ENCODE measurements at places on chromosomes 11 and 22.

GRCh38 chr11:45879803-45880686 lies 5.4 kb upstream of the MAPK8IP1 start:
- DNase-seq, result no peak

DNA sequence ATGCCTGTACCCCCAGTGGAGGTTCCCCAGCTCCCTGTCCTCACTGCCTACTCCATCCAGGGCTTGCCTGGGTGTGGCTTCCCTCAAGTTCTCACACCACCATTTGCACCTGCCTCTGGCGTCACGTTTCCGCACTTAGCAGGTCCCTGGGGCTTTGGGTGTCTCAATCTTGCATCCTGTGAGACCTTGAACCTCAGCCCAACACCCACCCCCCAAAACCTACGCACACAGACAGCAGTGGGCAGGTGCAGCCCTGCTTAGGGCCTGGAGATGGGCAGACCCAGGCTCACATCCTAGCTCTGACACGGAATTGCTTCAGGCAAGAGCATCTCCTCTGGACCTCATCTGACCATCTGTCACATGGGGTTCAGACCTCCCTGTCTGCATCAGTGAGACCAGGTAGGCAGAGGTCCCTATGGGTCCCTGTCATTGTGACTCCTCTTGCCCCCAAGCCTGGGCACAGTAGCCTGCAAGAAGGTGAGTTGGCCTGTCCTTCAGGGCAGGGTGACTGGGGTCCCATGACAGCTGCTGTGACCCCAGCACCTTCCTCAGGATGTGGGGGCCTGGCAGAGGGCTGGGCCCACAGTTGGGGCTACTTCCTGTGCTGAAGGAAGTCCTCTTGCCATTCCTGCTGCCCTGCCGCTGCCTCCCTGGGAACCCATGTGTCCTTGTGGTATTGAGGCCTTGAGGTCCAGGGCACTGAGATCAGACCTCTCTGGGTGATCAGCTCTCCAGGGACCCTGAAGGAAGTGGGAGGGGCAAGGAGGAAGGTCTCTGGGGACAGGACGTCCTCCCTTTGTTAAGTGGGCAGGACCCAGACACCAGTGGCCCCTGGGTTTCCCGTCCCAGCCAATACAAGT lies 2.0 kb downstream of the SIPA1 start:
- no peak for DNase-seq

DNA sequence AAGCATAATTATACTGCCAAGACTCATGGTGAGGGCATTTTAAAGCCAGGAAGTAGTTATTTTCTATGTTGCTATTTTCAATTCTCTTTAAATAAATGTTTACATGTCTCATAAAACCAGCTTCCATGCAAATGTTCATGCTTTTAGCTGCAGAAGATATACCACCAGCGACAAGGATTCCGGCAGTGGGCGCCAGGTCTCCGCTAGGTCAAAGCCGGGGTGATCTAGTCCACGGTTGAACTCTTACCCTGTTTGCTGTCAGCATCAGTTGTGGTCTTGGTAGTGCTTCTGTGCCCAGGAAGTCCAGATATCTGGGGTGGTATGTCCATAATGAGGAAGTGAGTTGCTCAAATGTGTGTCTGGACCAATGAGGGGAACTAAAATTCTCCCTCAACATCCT lies 265.7 kb downstream of the BRD1 start:
- DNase-seq, result no peak

GRCh38 chr22:46043339-46043738 lies 66.4 kb upstream of the WNT7B start:
- DNase-seq, result no peak

GRCh38 chr11:100734743-100735527 lies 47.8 kb downstream of the ARHGAP42 start:
- DNase-seq, result no peak

GRCh38 chr11:126701520-126701897 lies 299.1 kb downstream of the KIRREL3 start:
- no peak for DNase-seq

- DNase-seq, result no peak
Observed at GRCh38 chr11:9498457-9499078, 37.8 kb downstream of the ZNF143 start.

DNA sequence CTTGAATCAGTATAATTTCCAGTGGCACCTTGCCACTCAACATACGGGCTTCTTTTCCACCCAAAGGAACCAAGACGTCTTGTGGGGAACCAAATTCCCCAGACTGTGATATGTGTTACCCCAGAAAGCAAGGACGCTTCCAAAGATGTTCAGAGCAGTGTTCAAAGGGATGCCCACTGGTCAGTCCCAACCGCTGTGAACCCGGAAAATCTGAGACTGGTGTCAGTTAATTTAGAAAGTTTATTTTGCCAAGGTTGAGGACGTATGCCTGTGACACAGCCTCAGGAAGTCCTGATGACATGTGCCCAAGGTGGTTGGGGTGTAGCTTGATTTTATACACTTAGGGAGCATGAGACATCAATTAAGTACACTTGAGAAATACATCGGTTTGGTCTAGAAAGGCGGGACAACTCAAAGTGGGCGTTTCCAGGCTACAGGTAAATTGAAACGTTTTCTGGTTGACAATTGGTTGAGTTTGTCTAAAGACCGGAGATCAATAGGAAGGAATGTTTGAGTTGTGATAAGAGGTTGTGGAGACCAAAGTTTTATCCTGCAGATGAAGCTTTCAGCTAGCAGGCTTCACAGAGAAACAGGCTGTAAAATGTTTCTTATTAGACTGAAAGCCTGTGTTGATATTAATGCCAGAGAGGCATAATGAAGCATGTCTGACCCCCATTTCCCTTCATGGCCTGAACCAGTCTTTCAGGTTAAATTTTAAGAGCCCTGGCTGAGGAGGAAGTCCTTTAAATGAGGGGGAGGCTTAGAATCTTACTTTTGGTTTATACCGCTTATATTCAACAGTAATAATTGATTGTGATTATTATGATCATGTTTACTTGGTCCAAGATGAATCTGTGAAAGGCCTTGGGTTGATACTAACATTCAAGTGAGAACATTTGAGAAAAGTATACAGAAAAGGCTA lies 6.8 kb downstream of the APOL3 start:
- DNase-seq, result no peak

DNA sequence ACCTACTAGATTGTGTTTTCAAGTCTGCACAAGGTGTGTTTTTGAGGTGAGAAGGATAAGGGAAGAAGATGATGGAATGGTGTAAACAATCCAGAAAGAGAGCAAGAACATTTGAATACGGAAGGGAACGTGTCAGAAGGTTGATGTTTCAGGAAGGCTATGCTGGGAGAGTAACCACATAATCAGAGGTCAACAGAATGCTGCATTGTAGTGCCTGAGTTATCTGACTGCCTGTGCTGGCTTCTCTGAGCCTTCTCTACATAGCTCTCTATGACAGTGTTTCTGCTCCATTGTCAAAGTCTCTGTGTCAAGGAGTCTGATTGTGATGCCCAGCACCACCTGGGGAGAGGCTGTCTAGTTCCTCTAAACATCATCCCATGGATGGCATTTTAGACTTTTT lies 74.1 kb downstream of the CYB5R2 start:
- DNase-seq, result no peak

- no peak for DNase-seq
Observed at GRCh38 chr11:81897639-81898038, 836.0 kb downstream of the FAM181B start.

DNA sequence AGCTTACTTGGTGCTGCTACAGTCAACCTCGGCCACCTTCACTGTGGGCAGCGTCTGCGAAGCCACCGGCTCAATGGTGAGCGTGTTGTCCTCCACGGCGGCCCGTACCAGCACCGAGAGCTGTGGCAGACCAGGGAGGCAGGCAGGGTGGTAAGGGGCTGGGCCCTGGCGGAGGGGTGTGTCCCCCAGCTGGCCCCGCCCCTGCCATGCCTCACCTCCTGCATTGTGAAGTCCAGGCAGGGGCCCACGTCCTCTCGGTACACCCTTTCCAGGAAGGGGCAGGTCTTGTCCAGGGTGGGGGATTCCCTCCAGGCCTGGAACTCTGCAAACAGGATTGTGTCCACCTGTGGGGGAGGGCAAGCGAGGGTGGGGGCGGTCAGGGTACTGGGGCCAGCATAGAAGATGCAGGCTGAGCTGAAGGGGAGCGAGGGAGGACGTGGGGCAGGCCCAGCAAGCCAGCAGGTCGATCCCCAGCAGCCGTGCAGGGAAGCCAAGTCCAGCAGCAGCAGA lies 12.8 kb downstream of the RAB3IL1 start:
- no peak for DNase-seq

- DNase-seq, result no peak
Observed at GRCh38 chr22:32378707-32379272, 21.1 kb downstream of the RFPL3 start.

DNA sequence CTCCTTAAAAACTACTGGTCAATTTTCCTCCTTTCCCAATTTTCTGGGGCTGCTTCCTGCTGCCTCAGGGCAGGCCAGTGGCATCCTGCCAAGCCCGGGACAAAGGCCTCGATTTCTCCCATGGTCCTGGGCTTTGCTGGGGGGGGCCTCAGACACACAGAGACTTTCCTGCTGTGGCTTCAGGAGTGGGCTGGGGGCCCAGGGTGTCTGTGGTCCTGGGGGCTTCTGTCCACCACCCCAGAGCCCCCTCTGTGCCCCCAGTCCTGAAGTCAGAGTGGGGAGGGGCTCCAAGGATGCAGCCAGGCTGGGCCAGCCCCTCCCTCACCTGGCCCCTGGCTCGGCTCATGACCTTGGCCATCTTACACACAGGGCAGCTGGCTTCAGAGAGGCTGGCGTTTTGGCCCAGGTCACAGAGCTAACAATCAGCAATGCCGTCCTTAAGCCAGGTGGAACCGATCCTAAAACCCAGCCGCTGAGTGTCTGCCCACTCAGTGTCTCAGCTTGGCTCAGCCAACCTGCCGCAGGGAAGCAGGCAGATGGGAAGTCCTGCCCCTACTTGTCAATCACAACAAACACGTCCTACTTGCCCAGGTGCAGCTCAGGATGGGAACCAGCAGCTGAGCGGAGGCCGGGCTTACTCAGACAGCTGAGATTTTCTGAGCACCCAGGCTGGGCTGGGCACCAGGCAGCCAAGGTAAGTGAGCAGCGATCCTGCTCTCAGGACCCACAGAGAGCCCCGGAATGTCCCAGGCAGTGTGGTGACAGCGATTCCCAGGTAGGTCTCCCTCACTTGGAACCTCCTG lies 34.6 kb downstream of the OSBPL5 start:
- DNase-seq, result peak; percentile 80

GRCh38 chr11:43923406-43924111 lies 18.9 kb upstream of the C11orf96 start:
- DNase-seq, result no peak

DNA sequence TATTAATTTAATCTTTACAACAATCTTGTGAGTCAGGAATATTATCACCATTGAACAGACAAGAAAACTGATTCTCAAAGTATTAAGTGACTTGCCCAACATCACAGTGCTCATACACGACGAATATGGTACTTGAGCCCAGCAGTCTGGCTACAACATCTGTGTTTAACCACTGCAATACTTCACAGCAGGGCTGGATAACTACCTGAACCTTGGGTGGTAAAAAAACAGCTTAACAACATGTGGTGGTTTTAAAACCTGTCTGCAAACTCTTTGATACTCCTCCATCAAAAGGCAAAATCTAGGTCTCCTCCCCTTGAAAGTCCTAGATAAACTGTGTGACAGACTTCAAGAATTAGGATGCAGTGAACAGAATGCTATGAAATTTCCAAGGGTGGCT lies 424.6 kb upstream of the CADM1 start:
- no peak for DNase-seq

DNA sequence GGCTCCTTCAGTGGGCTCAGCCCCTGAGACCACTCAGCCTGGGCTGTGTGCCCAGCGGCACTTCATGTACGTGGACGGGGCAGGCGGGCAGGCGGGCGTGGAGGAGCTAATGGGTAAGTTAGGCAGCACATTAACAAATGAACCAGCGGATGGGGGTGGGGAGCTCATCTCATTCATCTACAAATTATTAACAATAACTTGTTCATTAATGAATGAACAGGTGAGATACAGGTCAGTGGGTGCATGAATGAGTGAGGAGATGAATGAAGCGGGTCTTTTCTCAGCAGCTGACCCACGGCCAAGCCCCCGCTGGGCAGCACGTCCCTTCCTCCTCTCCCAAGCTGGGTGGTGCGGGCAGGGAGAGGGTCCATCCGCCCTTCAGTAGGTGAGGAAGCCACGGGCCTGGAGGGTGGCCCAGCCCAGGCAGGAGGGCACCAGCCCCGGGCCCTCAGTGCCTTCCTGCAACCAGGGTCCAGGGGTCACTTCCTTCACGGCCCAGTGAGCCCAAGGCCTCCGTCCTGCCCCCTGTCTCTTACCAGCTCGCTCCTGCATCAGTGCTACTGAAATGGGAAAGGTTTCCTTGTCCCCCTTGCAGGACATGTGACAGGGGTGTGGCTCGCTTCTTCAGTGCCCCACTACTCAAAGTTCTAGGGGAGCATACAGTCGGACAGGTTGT lies 60.5 kb upstream of the KCNQ1OT1 start:
- no peak for DNase-seq

GRCh38 chr22:47218671-47219070 lies 456.2 kb downstream of the TBC1D22A start:
- no peak for DNase-seq

DNA sequence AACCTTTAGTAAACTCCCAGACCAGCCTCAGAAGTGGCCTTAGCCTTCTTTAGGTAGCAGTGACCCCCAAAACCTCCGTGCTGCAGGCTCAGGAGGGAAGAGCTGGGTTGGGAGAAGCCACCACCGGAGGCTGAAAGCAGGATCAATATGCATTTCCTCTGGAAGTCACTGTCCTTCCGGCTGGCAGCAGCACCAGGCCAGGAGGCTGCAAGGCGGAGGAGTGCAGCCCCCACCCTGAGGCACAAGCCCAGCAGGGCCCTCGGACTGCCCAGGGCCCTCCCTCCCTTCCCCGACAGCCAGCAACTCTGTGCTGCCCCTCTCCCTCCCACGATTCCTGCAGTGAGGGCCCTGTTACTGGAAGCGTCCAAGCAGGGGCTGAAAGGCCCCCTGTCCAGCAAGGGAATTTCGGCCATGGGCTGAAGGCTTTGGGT lies 3.2 kb upstream of the NRXN2 start:
- no peak for DNase-seq

- no peak for DNase-seq
Observed at GRCh38 chr11:131583938-131584337, 213.5 kb downstream of the NTM start.

- no peak for DNase-seq
Observed at GRCh38 chr11:116826751-116827431, 2.8 kb upstream of the APOC3 start.

GRCh38 chr11:61341706-61342105 lies 8.7 kb downstream of the TKFC start:
- DNase-seq, result no peak

GRCh38 chr11:75556275-75556674 lies 5.8 kb upstream of the SERPINH1 start:
- DNase-seq, result no peak

DNA sequence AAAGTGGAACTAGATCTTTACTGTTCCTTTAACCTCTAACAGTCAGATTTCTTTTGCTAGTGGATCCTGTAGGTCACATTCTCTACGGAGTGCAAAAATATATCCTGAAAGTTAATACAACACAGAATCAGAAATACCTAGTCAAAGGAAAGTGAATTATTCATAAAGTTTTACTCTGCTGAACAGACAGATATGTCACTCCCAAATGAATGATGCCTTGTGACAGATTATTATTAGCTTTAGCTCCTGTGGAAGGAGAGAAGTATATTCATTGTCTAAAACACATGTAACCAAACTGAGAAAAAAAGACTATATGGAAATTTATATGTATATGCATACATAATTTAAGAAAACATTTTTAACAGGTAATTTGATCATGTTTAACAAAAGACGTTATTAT lies 1497.2 kb upstream of the RAG2 start:
- DNase-seq, result no peak

All from epithelial cell of prostate (primary cell).